ENCODE measurements at places on chromosomes 1 and 21.

- DNase-seq = no peak
Measured at GRCh38 chr1:20702416-20702815, 15.4 kb downstream of the KIF17 start.

GRCh38 chr1:41738006-41738405, 180.7 kb downstream of the HIVEP3 start:
- no peak for DNase-seq

- DNase-seq = no peak
Measured at GRCh38 chr1:226958300-226958699, 18.2 kb downstream of the COQ8A start.

DNA sequence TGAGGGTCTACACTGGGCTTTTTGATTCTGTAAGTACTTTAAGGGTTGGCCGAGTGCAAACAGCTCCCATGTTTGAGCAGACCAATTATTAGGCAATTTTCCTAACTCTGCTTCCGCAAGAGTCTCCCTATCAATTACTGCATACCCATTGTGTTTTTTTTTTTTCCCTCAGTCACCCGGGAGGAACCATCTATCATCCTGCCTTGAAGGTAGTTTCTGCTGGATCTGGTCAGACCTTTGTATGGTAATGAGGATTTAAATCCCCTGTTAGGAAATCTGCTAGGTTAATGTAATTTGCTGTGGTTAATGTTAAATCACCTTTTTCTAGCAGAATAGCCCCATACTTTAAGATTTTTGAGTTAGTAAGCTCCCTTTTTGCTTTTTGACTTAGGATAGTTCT, 40.8 kb upstream of the WARS2 start:
- no peak for DNase-seq

Data from LoVo (cell line).